ENCODE measurements at places on chromosomes 16 and 17.

DNA sequence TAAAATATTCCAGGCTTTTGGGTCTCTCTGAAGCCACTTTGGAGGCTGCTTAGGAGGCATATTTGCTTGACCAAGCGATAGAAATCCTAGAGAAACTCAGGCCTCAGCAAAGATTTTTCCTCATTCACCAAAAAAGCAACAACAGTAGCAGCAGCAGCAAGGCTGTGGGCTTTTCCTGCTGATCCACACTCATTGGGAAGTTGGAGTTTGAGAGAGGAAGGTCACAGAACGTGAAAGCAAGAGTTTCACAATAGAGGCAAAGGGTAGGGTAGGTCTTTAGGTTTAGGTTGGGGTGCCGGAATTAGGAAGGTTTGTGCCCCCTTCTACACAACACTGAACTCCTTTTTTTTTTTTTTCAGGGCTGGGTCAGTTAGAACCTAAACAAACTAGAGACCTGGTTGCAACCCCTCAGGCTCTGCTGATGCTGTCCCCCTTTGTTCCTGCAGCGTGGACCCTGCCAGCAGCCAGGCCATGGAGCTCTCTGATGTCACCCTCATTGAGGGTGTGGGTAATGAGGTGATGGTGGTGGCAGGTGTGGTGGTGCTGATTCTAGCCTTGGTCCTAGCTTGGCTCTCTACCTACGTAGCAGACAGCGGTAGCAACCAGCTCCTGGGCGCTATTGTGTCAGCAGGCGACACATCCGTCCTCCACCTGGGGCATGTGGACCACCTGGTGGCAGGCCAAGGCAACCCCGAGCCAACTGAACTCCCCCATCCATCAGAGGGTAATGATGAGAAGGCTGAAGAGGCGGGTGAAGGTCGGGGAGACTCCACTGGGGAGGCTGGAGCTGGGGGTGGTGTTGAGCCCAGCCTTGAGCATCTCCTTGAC lies 2.0 kb downstream of the TMUB2 start:
- ATAC-seq = no peak

DNA sequence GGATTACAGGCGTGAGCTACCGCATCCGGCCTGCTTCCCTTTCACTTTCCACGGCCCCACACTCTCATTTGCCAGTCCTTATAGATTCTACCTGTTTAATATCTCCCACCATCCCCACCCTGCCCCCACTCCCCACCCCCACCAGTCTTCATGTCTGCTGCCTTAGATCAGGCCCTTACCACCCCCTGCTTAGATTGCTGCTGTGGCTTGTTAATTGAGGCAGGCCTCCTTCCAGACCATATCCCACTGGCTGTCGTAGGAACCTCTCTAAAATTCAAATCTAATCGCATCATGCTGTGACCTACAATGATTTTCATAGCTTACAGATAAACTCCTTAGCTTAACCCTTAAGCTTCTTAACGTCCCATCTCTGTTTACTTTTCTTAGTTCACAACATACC lies 4.9 kb downstream of the IQCK start:
- no peak for ATAC-seq

DNA sequence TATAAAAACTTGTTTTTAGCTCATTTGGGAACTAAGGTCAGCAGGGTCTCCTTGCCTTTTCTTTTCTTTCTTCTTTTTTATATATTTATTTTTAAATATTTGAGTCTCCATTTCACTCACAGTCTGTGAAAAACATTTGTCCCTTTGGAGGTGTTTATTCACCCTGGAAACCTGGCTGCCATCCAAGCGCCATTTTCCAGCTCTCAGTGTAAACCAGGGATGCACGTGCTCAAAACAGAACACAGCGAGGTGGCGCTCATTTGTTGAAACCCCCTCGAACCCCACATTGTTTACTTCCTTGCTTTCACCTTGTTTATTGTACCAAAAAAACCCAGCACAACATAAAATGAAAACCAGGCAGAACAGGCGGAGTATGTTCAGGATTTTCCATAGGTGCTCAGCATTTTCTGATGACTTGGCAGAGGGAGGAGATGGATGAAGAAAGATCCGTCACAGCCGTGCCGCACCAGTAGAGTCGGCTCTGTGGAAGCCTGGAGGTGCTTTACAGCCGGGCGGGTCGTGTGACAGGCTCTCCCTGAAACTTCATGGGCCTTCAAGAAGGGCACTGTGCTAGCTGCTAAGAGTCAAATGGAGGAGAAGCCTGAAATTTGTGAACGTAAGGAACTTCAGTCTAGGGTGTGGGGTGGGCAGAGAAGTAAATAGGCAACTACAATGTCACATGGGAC lies 284.4 kb downstream of the FOXL1 start:
- no peak for ATAC-seq

GRCh38 chr16:68072038-68072695 lies 13.0 kb upstream of the NFATC3 start:
- no peak for ATAC-seq

GRCh38 chr16:12583237-12583897 lies 220.3 kb downstream of the CPPED1 start:
- no peak for ATAC-seq

GRCh38 chr16:22122239-22122638 lies 29.9 kb downstream of the VWA3A start:
- ATAC-seq = no peak
